HFFc6 (cell line): ENCODE measurements at places on chromosomes 16 and 17.

DNA sequence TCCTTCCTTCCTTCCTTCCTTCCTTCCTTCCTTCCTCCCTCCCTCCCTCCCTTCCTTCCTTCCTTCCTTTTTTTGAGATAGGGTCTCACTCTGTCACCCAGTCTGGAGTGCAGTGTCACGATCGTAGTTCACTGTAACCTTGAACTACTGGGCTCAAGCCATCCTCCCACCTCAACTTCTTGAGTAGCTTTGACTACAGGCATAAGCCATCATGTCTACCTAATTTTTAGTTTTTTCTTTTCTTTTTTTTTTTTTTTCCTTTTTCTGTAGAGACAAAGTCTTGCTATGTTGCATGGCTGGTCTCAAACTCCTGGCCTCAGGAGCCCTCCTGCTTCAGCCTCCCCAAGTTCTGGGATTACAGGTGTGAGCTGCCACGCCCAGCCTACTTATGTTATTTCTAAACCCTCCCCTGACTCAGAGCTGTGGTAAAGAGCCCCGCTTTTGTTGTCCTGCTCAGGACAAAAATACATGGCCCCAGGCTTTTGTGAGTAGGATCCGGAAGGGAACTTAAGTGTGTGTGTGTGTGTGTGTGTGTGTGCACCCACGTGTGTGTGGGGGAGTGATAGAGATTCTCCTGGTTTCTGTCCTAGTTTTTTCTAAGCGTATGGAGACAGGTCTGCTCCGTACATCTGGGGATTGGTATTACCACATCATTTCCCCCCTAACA is 67.1 kb downstream of the PRKCB start:
- DNase-seq: no peak
- H3K36me3 ChIP-seq: peaks cover 3% of the 10 kb centered on the region
- no peak overlapping the region for H3K4me3 ChIP-seq
- no peaks in the 10 kb centered on the region for H3K4me1 ChIP-seq
- H3K27ac ChIP-seq: no peak overlapping the region
- H3K27me3 ChIP-seq: peaks cover 4% of the 10 kb centered on the region; the same call in 1 of the 2 replicates

DNA sequence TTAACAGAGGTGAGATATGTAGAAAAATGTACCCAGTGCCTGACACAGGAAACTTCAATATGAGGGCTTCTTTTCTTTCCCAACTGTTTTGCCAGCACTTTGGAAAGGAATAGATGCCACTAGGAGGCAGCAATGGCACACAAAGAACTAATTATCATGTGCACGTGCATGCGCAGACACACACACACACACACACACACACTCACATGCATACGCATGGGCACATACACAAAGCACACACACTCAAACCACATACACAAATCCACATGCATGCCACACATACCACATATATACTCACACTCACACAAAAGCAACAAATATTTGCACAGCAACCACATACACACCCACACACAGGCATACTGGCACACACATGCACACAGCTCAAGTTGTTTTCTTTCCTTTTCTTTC is 8.8 kb upstream of the CEP112 start:
- peaks cover 9% of the 10 kb centered on the region for H3K4me1 ChIP-seq
- peak; percentile 82 for DNase-seq
- no peaks in the 10 kb centered on the region; the same call in 1 of the 2 replicates for H3K27me3 ChIP-seq
- H3K4me3 ChIP-seq: 0 out of 2 replicates have a peak overlapping the region, but pooled peaks have one; percentile 4
- H3K27ac ChIP-seq: no peak overlapping the region

DNA sequence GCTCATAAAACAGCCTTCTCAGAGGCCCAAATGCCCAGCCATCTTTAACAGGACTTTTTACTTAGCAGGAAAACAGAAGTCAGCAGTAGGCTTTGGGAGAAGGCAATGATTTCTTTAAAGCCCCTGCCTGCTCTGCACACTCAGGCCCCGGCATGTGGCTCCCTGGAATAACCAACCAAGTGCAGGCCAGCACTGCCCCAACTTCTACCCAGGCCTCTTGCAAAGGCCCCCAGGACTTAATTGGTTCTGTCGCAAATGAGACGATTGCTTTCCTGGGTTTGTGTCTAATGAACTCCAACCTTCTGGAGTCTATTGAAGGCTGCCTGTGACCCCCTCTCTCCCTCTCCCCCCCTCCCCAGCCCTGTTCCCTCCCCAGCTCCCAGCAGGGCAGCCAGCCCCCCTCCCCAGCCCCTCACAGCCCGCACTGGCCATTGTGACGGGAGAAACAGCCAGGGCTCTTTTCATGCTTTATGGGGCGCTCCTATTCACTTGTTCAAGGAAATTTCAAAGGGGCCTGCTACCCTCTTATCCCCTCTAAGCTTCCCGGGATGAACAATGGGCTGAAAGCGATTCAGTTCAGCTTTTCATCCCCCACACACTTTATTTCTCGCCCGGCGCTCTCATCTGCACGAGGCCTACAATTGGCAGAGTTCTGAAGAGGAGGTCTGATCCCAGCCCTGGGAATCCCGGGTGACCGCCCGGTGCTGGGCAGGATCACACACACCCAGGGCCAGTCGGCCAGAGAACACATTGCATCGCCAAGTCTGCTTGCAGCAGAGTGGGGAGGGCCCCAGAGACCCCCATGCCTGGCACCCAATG is 15.5 kb downstream of the AXIN2 start:
- no peak overlapping the region for H3K4me3 ChIP-seq
- peaks cover 8% of the 10 kb centered on the region for H3K27me3 ChIP-seq
- no peaks in the 10 kb centered on the region for H3K36me3 ChIP-seq
- DNase-seq: no peak
- no peaks in the 10 kb centered on the region for H3K4me1 ChIP-seq
- H3K27ac ChIP-seq: no peak overlapping the region

- no peaks in the 10 kb centered on the region for H3K4me1 ChIP-seq
- no peak overlapping the region for H3K27ac ChIP-seq
- no peaks in the 10 kb centered on the region for H3K36me3 ChIP-seq
- H3K27me3 ChIP-seq: peaks cover 1% of the 10 kb centered on the region
- H3K4me3 ChIP-seq: no peak overlapping the region
Measured at GRCh38 chr16:88799569-88800276, 3.9 kb upstream of the CDT1 start.

GRCh38 chr16:77782694-77783093 is 5.7 kb upstream of the VAT1L start:
- peaks cover 4% of the 10 kb centered on the region; the same call in 1 of the 2 replicates for H3K27me3 ChIP-seq
- H3K4me1 ChIP-seq: no peaks in the 10 kb centered on the region
- DNase-seq: no peak
- peaks cover 5% of the 10 kb centered on the region; the same call in 1 of the 2 replicates for H3K36me3 ChIP-seq
- H3K4me3 ChIP-seq: no peak overlapping the region

- H3K4me3 ChIP-seq: no peak overlapping the region
- no peaks in the 10 kb centered on the region for H3K36me3 ChIP-seq
- H3K27me3 ChIP-seq: peaks cover 56% of the 10 kb centered on the region
- H3K27ac ChIP-seq: peak overlapping the region; percentile 8; the same call in 1 of the 2 replicates
Measured at GRCh38 chr17:29060475-29060874, 17.5 kb downstream of the PIPOX start.

DNA sequence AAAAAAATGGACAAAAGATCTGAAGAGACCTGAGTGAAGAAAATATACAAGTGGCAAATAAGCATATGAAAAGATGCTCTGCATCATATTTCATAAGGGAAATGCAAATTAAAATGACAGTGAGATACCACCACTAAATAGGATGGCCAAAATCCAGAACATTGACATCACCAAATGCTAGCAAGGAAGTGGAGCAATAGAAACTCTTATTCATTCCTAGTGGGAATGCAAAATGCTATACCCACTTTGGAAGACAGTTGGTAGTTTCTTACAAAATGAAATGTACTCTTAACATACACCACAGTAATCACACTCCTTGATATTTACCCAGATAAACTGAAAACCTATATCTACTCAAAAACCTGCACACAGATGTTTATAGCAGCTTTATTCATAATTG is 33.6 kb downstream of the DHRS7B start:
- DNase-seq: no peak
- H3K27ac ChIP-seq: peak overlapping the region; percentile 93; the same call in 1 of the 2 replicates
- no peaks in the 10 kb centered on the region for H3K36me3 ChIP-seq

DNA sequence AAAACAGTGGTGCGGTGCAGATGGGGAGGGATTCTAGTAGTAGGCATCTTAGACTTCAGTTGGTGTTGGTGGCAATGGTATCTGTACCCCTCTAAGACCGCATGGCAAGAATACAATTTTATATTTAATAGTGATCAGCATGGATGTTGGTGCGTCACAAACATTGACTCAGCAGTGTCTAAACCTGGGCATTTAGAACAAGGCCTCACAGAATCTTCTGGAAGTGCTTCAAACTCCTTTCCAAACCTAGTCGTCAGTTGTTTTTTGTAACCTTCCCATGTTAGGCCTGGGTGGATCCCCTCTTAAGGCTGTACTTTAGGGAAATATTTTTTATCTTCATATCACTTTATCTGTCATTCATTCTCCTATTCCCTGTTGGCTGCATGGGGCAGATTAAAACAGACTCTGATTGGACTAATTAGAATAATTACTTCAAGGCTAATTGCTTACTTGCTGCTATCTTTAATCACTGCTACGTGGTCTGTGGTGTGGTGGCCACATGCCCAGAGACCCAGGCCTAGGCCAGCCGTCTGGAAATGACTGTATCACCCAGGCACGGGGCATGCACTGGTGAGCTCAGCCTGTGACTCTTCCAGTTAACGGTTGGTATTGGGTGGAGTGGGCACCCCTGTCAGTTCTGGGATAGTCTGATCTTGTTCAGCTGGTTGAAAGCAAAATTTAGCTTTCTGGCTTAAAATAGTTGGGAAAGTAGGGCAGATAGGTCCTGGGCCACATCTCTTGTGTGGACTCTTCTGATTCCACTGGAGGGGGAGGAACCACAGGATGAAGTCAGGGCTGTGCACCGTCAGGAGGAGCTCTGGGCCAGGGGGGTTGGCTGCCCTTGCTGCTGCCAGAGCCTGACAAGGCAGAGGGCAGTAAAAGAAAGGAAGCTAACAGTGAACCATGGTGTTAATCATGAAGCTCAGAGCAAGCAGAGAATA is 4.5 kb downstream of the ALKBH5 start:
- H3K4me1 ChIP-seq: peaks cover 69% of the 10 kb centered on the region
- peak overlapping the region; percentile 92 for H3K4me3 ChIP-seq
- peak; percentile 63 for DNase-seq
- no peaks in the 10 kb centered on the region; the same call in 1 of the 2 replicates for H3K27me3 ChIP-seq
- H3K36me3 ChIP-seq: peaks cover 27% of the 10 kb centered on the region

GRCh38 chr17:82966415-82966814 is 113.0 kb upstream of the METRNL start:
- H3K4me1 ChIP-seq: peaks cover 20% of the 10 kb centered on the region
- H3K27me3 ChIP-seq: peaks cover 4% of the 10 kb centered on the region
- H3K36me3 ChIP-seq: peaks cover 5% of the 10 kb centered on the region; the same call in 1 of the 2 replicates
- DNase-seq: no peak
- no peak overlapping the region for H3K27ac ChIP-seq
- H3K4me3 ChIP-seq: no peak overlapping the region

- no peak for DNase-seq
- no peaks in the 10 kb centered on the region for H3K4me1 ChIP-seq
- no peaks in the 10 kb centered on the region for H3K36me3 ChIP-seq
- H3K27me3 ChIP-seq: peaks cover 19% of the 10 kb centered on the region
Measured at GRCh38 chr17:34613064-34614019, 34.0 kb downstream of the TMEM132E start.

- peak; percentile 47 for DNase-seq
- peaks cover 57% of the 10 kb centered on the region for H3K4me1 ChIP-seq
- peak overlapping the region; percentile 28; the same call in 1 of the 2 replicates for H3K27ac ChIP-seq
- H3K36me3 ChIP-seq: peaks cover 21% of the 10 kb centered on the region
- H3K4me3 ChIP-seq: no peak overlapping the region
Measured at GRCh38 chr17:700504-701094, 14.0 kb downstream of the VPS53 start.

DNA sequence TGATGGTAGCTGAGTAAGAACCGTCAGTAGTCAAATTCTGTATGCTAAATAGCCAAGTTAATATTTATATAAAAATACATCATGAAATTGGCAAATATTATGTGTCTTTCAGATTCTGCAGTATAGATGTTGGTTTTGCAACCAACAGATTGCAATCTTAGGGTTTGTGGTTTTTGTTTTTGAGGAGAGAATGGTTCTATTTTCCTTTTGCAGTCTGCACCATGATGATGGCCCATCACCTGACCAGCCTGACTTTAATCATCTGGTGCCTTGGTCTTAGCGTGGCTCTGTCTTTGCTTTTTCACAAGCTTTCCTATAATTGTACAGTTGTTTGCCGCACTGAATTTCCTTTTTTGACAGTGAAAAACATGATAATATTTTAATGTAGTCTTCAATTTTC is 50.7 kb downstream of the NUP93 start:
- no peak for DNase-seq
- H3K4me1 ChIP-seq: peaks cover 49% of the 10 kb centered on the region
- H3K27ac ChIP-seq: no peak overlapping the region
- H3K36me3 ChIP-seq: no peaks in the 10 kb centered on the region
- no peak overlapping the region for H3K4me3 ChIP-seq

DNA sequence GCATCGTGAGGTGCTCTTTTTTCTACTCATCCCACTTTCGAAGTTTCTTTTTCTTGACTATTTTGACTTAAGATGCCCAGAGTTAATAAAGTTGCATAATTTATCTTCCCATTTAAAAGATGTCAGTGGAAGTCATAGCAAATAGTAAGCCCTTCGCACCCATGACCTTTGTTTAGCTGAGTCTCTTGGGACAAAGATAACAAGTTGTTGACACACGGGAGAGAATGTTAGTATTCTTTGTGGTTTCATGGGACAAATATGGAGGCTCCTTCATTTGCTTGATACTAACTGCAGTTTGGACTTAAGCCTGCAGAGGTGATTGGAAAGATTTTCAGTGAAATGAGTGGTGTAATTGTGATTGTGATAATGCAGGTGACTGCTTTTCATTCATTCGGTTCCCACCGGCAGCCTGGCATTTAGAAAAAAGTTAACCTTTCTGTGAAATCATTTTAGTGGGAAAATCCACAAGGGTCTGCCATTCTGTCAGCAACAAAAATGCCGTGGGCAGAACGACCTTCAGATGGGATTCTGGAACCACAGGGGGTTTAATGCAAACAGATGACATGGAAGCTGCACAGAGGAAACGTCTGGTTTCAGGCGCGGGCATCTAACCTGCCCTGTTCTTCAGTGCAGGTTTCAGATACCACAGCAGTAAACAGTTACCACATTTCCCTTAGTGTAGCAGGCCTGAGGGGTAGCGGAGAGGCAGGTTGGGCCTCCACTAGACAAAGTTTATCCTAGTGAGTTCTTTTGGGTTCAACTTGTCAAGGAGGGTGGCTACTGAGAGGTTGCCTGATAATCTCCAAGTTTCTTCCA is 123.0 kb downstream of the RPTOR start:
- no peak overlapping the region for H3K4me3 ChIP-seq
- DNase-seq: no peak
- peaks cover 26% of the 10 kb centered on the region for H3K36me3 ChIP-seq
- H3K27ac ChIP-seq: no peak overlapping the region
- H3K27me3 ChIP-seq: 0 out of 2 replicates have a peak, but pooled peaks cover 2% of the 10 kb centered on the region
- peaks cover 18% of the 10 kb centered on the region for H3K4me1 ChIP-seq
